NCI-H1694 treated with DMSO at 0.1 percent for 48 hours (cell line): ENCODE measurements at places on chromosomes 1 and 21.

- DNase-seq, result no peak
Observed at GRCh38 chr1:41158147-41158875, 83.8 kb downstream of the SCMH1 start.

DNA sequence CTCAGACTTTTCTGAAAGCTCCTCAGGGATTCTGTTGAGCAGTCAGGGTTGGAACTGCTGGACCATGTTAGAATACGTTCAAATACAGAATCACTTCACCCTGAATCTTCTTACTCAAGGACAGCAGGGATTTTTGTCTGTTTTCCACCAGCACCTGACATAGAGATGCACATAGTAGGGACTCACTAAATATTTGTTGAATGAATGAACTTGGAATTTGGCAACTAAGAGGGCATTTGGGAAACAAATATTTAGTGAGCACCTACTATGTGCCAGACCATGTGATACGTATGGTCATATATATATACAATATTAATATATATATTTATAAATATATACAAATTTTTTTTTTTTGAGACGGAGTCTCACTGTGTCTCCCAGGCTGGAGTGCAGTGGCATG lies 4.6 kb upstream of the FBXO42 start:
- DNase-seq, result no peak

- DNase-seq, result no peak
Observed at GRCh38 chr1:113993766-113994165, 14.5 kb downstream of the OLFML3 start.

GRCh38 chr1:12159816-12160215 lies 7.0 kb upstream of the TNFRSF1B start:
- DNase-seq, result no peak

DNA sequence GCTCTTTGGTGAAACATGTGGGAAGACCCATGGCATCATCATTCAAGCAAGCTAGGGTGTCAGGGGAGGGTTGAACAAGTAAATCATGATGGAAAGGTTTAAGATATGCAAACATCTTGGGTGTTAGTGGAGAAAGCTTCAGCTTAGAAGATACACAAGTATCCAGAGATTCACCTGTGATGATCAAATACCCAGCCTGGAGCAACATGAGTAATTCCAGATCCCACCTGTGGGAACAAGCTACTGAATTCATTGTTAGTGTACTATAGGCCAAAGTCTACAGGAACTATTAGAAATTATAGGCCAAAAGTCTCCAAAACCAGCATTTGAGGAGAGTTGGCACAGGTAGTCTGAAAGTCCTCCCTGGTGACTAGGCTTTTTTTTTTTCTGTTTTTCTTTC lies 499.9 kb downstream of the NUF2 start:
- DNase-seq, result no peak

GRCh38 chr1:97577613-97578012 lies 343.2 kb downstream of the DPYD start:
- DNase-seq, result no peak

- no peak for DNase-seq
Observed at GRCh38 chr21:16837321-16837720, 675.5 kb upstream of the CXADR start.

DNA sequence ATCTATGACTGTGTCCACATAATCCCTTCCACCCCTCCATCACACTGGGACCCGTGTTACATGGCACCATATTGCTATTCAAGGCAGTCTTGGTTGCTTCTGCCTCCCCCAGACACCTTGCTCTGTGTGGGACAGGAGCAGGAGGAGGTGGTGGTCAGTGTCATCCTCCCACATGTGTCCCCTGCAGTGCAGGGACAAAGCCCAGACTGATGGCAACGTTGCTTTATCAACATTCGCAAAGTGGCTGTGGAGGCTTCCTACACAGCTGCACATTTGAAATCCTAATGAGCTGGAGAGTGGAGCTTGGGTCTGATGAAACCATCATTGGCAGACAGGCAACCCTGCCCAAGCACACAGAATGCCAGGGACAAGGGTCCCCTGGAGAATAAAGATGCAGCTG lies 26.2 kb downstream of the TRIM67 start:
- no peak for DNase-seq

DNA sequence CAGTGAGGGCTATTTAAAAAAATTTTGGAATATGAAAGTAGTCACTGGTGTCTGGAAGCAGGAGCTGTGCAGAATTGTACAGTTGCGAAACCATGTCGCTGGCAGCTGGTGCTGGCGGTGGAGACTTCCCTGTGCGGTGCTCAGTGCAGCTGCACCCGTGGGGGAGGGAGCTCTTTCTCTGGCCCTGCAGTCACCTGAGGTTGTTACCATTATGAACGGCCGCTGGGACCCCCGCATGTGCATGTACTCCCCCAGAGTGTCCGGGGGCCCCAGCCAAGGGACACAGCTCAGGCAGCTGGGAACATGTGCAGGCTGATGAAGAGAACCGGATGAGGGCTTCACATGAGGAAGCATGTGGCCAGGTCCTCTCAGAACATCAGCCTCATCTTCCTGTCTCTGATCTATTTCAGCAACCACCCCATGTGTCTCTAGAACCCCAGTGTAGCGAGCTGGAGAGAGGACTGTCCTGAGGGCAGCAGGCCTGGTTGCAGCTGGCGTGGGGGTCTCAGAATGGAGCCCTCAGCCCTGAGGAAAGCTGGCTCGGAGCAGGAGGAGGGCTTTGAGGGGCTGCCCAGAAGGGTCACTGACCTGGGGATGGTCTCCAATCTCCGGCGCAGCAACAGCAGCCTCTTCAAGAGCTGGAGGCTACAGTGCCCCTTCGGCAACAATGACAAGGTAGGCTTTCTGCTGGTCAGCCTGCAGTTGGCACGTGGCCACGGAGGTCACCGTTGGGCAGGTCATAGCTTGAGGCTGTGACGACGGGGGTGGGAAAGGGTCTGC lies at the start of gene TRPM2:
Gene TRPM2 (plus strand): TSS at position 431 of the 780 bp plus-strand sequence. CDS start 80 bp downstream, at position 511.
- no peak for DNase-seq

DNA sequence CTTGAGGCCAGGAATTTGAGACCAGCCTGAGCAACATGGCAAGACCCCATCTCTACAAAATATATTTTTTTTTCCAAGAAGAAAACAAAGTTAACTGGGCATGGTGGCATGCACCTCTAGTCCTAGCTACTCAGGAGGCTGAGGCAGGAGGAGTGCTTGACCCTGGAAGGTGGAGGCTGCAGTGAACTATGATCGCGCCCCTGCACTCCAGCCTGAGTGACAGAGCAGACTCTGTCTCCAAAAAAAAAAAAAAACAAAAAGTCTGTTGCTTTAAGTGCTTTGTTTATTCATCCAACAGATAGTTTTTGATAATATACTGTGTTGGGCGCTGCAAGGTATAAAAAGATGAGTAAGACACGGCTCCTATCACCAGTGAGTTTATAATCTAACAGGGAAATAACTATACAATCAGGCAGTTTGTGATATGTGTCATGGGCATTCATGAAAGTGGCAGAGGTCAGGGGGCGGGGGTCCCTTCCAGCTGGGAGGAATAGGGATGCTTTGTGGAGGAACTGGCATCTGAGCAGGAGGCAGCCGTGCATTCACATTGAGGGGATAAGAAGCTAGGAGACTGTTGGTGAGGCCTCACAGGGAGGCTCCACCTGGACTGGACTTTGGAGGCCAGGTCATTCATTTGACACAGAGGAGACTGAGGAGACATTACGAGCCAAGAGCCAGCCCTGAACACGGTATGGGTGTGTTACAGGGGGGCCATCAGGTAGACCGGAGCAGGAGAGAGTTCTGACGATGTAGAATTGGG lies 67.3 kb upstream of the ERRFI1 start:
- DNase-seq, result no peak

GRCh38 chr1:75643460-75643859 lies 32.5 kb upstream of the SLC44A5 start:
- DNase-seq, result no peak

DNA sequence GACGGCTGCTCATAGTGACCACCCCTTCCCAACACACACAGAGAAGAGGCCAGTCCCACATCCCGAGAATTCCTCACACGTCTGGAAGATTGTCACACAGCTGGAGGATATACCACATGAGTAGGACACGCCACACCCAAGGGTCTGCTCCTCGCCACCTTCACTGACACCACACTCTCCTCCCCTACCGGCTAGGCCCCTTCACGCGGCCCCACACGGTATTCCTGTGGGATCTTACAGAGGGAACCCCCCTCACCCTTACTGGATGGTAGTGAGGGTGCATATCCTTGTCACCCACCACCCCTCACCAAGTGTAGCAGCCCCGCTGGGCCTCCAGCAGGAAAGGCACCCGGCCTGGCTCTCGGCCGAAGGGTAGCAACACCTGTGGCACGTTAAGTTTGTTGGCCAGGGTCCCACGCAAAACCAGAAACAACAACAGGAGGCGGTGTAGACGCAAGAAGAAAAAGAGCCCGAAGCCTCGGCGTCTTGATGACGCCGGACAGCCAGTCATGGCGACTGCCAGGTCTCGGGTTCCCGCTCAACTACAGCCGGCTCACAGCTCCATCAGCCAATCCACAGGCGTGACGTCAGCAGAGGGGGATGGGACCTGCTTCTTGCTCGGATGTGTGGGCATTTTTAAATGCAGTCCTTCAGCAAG lies at the start of gene NUP210L:
Gene NUP210L (minus strand): TSS at position 540 of the 658 bp plus-strand sequence.
- DNase-seq, result no peak

- DNase-seq, result no peak
Observed at GRCh38 chr1:111202366-111202706, 1.9 kb upstream of the DENND2D start.

GRCh38 chr1:168504064-168504837 lies 39.5 kb downstream of the XCL2 start:
- DNase-seq, result peak; percentile 28

- no peak for DNase-seq
Observed at GRCh38 chr1:228723287-228723686, 12.0 kb upstream of the RHOU start.

GRCh38 chr21:33325222-33326067 lies 675 bp downstream of the IFNAR1 start:
- peak; percentile 49 for DNase-seq

- DNase-seq, result no peak
Observed at GRCh38 chr1:10308001-10308400, 90.9 kb upstream of the PGD start.

- no peak for DNase-seq
Observed at GRCh38 chr1:183255073-183255472, 69.0 kb downstream of the LAMC2 start.

GRCh38 chr1:40532844-40533424 lies 1.5 kb downstream of the ZNF684 start:
- DNase-seq, result peak; percentile 22

- DNase-seq, result no peak
Observed at GRCh38 chr1:92037400-92037799, 7.6 kb downstream of the EPHX4 start.
